A673 (cell line): ENCODE measurements at places on chromosomes 2 and 18.

DNA sequence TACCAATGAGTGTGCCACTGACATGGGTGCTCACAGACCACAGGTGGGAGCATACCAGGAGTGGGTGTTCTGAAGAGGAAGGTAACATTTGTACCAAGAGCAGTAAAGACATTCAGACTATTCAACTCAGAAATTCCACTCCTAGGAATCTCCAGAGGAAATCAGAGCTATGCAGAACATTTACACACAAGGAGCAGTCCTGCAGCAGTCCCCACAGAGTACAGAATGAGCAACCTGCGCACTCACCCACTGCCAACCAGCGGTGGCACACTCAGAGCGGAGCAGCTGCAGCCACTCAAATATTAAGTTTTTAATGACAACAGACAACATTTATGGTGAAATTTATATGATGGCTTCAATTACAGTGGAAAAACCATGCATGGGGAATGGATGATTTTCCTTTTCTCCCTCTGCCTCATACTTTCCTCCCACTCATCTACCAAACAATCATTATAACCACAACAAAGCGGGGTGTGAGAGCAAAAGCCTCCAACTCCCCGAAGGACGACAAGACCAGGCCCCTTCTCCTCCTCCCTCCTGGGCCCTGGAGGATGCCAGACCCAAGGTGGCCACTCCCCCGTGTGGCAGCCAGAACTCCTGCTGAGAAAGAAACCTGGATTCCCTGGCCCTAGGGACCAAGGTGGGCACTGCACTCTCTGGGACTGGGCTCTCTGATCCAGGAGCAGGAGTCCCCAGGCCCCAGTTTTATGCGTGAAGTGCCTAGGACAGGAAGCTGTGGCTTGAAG is 5.4 kb downstream of the HS6ST1 start:
- DNase-seq, result no peak

DNA sequence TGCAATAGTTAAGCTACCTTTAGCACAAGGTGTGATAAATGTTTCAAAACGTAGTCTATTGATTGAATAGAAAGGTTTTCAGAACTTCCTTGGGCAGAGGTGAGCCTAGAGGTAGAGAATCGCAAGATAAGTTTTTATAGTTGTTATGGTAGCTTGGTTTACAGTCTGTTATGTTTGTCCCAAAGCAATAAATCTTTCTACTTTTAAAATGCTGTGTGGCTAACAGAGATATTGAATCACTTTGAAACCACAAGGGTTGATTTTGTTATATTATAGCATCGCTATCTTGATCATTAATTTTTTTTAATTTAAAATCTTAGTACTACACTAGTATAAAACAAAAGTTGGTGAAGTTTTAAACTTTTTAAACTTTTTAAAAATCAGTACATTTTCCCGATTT is 126.7 kb downstream of the TMEM182 start:
- DNase-seq, result no peak

DNA sequence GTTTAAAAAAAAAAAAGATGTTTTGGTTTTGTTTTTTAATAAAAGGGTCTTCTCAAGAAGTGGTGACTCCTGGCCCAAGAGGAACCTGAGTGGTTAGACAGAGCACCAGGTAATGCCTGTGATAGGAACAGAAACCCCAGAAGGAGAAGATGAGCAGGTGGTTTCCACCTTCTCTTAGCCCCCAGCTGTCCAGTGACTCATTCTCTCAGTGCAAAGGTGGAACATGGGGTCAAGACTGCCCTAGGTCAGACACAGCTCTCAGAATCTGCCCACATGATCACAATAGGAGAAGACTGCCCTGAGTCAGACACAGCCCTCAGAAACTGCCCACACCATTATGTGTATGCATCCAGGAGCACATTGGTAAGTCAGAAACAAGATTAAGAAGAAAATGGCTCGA is 61.8 kb downstream of the TBC1D8 start:
- DNase-seq, result no peak

- DNase-seq, result no peak
These were observed 115.1 kb upstream of the PPP1CB start for GRCh38 chr2:28636491-28636890.

DNA sequence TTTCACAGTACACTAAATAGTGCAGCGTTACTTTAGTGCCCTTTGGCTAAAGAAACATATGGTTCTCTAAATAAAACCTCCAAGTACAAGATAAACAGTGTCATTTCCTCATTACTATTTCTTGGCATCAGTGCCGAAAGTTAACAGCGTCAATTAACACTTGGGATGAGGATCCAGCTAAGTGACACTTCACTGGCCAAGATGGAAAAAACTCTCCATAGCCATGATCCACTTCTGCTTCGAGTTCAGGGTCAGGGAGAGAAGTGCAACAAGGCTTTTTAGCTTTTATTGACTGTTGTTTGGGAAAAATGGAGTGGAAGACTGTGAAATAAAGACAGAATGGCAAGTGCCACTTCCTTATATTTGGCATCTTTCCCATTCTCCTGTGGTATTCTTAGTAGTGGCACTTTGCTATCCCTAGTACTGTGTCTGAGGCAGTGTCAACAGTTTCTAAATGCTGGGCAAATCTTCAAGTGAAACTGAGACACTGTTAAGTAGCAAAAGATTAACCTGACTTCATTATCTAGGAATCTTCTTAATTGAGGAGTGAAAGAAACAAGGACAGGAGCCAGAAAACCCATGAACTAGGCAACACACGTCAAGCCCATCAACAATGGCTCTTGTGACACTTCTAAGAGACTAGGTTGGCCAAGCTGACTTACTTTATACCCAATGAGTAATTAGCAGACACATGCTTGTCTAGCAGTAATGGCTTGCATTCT is 222.5 kb upstream of the SESTD1 start:
- DNase-seq, result no peak

- DNase-seq, result no peak
These were observed 260.1 kb upstream of the SMIM21 start for GRCh38 chr18:75687626-75688025.

DNA sequence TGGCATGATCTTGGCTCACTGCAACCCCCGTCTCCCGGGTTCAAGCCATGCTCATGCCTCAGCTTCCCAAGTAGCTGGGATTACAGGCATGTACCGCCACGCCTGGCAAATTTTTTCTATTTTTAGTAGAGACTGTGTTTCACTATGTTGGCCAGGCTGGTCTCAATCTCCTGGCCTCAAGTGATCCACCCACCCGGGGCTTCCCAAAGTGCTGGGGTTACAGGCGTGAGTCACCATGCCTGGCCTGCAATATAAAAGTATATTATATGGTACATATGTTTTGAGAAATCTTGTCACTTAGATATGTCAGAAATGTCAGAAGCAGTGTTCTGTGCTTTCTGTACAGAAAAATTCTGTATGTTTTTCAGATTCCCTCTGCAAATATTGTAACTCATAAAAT is 19.2 kb upstream of the XPO1 start:
- DNase-seq, result no peak

- no peak for DNase-seq
These were observed 10.4 kb downstream of the TCF7L1 start for GRCh38 chr2:85143463-85144082.

DNA sequence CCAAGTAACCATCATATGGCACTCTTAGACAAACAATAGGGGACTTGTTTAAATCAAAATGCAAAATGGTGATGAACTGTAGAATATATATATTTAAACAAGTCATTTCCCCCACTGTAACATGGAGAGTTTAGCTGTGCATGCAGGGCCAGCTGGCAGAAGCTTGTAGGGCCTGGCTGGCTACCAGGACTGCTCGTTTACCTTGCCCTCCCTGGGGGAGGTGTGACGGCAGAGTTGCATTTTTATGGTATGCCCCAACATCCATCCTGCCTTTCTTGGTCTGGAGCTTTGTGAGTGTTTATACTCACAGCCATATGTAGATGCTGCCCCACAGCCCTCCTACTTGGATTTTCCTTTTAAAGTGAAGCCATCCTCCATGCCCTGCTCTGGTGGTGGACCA is 101.7 kb upstream of the ZFP36L2 start:
- no peak for DNase-seq

- no peak for DNase-seq
These were observed 87.1 kb upstream of the CSRNP3 start for GRCh38 chr2:165382362-165382761.

- DNase-seq, result no peak
These were observed 834 bp downstream of the PDCL3 start for GRCh38 chr2:100563407-100564247.

DNA sequence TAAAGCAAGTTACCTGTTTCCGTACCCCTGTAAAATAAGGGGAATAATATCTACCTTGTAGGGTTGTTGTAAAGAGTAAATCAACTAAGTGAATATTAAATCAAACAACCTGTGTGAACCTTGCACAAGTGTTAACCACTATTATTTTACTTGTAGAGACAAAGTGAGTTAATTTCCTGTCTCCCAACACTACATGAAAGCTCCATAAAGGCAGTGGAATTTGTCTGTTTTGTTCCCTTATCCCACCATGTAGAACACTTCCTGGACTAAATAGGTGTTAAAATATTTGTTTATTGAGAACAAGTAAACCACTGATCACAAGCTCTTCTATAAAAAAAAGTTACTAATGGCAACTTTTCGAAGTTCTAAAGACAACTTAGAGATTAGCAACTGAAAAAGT is 3.3 kb downstream of the ARL5A start:
- DNase-seq, result no peak

DNA sequence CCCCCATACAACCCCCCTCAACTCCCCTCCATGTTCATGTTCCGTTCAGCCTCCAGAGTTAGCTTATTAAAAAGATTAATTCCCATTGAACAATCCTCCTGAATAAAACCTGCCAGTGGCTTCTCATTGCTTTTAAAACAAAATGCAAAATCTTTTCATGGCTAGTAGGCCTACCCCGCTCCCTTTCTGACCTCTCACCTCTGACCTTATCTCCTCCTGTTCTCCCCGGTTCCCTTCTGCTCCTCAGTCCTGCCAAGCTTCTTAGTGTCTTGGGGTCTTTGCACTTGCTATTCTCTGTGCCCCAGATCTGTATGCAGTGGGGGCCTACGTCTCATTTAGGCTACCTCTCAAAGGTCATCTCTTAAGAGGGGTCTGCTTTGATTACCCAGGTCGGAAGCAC is 64.3 kb downstream of the RHOB start:
- no peak for DNase-seq

- DNase-seq, result no peak
These were observed 33.7 kb downstream of the MRPL33 start for GRCh38 chr2:27805180-27805579.

GRCh38 chr2:179348906-179349305 is 84.3 kb upstream of the SESTD1 start:
- DNase-seq, result no peak

DNA sequence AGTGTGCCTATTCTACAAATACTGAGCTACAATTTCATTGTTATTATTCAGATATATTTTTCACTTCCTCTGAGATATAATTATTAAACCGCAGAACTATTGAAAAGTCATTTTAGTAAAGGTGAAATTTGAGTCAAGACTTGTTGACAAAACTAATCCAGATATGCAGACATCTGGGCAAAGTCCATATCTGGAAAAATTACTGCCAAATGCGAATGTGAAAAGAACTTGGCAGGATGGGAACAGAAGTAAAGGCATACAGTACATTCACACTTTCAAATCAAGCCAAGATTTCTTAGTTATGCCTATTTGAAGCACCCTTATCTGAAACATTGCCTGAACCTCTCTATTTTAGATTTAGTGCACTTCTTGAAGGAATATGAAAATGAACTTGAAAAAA is 923.6 kb downstream of the CCDC85A start:
- no peak for DNase-seq

GRCh38 chr2:85356186-85356585 is 1.6 kb downstream of the ELMOD3 start:
- DNase-seq, result no peak

DNA sequence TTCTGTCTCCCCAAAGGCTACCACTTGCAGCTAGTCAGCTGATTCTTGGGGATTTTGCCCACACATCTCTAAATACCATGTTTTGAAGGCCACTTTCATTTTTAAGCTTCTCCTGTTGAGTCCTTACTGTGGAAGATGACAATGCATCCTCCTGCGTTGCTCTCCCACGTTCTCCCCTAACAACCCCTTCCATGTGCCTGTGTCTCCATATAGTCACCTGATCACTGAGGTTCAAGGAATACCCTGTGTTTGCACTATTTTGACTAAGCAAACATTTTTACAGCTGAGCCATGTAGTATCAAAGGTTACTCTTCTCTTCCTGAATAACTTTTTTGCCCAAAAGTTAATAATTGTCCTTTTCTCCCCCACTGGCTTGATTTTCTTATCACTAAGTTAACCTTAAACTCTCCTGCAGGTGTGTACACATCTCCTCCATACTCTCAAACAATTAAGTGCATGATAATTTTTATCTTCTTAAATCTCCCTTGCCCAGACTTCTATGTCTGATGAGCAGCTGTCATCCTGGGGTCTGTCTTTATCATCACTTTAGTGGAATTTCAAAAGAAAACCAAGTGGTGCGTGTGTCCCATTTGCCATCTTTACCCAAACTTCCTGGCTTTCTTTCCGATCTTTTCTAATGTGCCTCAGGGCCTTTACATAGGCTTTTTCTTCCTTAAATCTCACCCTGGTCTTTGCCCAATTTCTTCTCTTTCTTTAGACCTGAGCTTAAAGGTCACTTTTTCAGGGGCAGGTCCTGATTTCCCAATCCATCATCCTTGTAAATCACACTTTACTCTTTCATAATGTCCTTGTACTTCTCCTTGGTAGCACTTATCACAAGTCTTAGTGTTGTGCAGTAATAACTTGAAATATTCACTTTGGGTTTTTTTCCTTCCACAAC is 85.2 kb upstream of the SPATS2L start:
- DNase-seq, result no peak

DNA sequence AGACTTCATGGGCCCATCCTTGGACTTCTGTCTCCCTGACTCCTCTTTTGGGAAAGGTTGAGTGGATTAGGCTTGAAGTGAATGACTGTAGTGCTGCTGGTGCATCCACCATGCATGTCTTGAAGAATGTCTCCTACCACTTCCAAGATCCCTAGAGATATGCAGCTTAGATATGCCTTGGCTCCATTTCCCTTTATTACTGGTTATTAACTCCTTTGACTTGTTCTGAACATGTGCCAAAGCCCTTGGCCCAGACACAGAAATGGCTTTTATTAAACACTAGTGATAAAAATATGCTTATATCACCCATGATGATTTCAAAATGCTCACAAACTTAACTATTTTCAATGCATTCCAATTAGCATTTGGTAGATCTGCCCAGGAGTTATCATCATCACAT is 90.0 kb upstream of the SLC14A2 start:
- DNase-seq, result no peak

GRCh38 chr2:57156231-57156924 is 890.2 kb upstream of the VRK2 start:
- DNase-seq, result no peak

GRCh38 chr18:59768409-59768808 is 71.2 kb upstream of the CCBE1 start:
- no peak for DNase-seq

GRCh38 chr2:106030287-106031268 is 163.5 kb downstream of the UXS1 start:
- no peak for DNase-seq

DNA sequence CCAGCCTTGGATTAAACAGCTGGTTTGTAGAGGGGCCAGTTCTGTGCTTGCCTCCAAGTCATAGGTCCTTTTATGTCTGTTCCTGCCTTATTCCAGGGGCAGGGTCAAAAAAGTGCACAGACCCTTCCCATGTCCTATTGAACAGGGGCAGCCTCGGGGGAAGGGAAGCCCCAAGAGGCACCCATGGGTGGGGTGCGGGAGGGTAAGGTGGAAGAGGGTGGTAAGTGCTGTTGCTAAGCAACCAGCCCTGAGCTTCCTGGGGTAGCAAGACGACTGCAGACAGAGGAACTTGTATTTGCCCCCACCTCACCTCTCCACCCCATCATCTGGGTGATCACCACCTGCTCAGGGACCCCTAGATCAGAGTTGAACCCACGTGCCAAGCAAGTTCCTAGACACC is 7.7 kb downstream of the DNMT3A start:
- no peak for DNase-seq
